ENCODE measurements at places on chromosomes 5 and 9.

- no peak for DNase-seq
These were observed 2.2 kb upstream of the GDNF start for GRCh38 chr5:37842048-37842447.

GRCh38 chr5:133897431-133897830 is 71.0 kb downstream of the C5orf15 start:
- DNase-seq, result no peak

DNA sequence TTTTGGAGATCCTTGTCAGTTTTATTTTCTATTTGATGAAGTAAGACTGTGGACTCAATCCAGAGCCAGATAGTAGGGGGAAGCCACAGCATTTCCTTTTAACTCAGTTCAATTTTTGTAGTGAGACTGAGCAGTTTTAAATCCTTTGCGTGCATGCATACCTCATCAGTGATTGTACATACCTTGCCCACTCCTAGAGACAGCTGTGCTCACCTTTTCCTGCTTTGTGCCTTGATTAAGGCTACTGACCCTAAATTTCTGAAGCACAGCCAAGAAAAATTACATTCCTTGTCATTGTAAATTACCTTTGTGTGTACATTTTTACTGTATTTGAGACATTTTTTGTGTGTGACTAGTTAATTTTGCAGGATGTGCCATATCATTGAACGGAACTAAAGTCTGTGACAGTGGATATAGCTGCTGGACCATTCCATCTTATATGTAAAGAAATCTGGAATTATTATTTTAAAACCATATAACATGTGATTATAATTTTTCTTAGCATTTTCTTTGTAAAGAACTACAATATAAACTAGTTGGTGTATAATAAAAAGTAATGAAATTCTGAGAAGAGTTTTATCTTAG is 17.8 kb downstream of the DIMT1 start:
- no peak for DNase-seq

GRCh38 chr9:94850540-94851434 is 124.3 kb downstream of the AOPEP start:
- no peak for DNase-seq

DNA sequence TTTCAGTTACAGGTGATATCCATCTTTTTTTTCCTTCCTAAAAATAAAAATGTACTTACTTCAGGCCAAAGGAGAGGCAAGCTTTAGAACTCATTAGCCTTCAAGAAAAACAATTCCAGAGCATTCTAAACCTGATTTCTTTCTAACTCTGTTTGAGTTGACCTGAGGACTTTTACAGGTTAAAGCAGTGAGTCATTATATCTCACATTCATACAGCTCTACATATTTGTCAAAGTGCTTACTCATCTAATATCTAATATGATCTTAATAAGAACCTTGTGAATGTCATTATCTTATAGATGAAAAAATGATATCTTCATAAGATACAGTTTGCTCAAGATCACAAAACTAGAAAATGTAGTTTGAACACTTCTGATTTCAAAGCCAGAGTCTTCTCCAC is 149.2 kb upstream of the CDKN2B start:
- DNase-seq, result no peak

DNA sequence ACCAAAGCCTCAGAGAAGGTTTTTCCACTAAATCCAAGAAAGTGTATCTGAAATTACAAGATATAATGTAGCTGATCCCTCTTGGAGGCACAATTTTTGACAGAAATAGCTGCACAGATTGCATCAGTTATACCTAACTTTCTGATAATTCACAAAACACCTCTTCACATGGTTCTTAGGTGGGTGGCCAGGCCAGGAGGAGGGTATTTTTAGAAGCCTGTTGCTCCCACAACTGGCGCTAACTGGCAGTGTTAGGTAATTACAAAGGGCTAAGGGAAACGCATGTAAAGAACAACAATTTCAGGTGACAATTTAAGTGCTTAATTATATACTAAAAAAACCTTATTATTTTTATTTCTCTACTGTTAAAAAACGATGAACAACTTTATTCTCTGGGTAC is 247.9 kb downstream of the BNC2 start:
- no peak for DNase-seq

DNA sequence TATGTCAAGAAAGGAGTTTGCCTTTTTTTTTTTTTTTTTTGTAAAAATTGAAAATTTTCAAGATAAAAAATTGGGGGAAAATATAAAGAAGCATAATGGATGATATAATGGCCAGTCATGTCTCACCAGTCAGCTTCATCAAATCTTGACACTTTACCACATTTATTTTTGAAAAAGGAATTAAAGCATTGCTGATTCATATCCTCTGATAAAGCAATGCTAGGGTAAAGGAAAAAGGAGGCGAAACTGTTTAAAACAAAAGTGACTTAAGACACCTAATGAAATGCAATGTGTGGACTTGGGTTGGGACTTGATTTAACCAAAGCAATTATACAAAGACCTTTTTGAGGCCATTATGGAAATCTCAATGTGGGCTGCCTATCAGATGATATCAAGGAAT is 208.5 kb downstream of the ARHGAP26 start:
- DNase-seq, result no peak
